NK-92 treated with Interleukin-12 subunit alpha and Interleukin-12 subunit beta, amount 100 ng/mL, for 24 hours (cell line): ENCODE measurements at places on chromosomes 5 and 9.

- DNase-seq: no peak
These were observed 53.4 kb upstream of the TNFAIP8 start for GRCh38 chr5:119302449-119302848.

GRCh38 chr5:143413958-143414669 lies 10.6 kb upstream of the NR3C1 start:
- no peak for DNase-seq

- DNase-seq: no peak
These were observed at the start of gene ABLIM3 for GRCh38 chr5:149141224-149141956. ABLIM3 (plus strand) TSS chr5:149141493; CDS start chr5:149142096, 603 bp downstream.

DNA sequence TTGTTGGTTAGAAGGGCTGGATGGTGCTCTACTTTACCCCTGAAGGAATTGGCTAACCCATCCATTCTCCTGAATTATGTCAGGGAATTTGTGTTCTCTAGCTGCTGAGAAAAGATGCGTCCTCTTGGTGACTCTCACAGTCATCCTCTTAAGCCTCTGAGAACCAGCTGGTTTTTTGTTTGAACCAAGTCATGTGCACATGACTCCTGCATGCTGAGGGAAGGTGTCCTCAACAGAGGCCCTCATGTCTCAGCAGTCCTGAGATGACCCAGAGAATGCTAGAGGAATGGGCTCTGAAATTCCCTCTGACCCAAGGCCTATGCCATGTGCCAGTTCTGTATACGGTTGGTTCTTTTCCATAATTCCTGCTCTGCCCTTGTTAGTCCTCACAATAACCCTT lies 10.4 kb upstream of the C5orf63 start:
- no peak for DNase-seq

DNA sequence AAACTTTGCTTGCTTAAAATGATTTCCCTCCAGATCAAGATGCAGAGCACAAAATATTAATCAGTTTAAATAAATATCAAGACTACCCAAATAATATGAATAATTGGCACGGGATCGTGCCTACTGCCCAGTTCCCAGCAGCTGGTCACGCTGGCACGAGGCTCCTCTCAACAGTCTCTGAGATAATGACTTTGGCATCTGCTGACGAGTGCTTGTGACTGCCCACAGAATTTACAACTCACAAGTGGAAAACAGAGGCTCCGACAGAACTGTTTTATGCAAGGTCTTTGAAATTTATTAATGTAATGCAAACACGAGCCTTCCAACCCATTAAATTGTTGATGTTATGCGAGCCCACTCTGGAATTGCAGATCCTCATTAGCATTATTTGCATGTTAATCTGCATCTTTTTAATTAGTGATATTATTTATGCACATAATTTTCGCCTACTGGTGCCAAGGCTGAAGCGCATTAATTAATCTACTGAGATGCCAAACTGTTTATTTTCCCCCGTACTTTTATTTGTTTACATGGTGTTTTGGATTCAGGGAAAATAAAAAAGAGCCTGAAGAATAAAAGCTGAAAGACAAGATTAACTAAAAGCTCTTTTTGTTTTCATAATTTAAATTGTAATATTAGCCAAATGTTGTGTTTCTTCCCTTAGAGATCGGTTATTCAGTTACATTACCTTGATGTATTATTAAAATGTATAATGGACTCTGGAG lies 369.3 kb upstream of the IRX1 start:
- no peak for DNase-seq

DNA sequence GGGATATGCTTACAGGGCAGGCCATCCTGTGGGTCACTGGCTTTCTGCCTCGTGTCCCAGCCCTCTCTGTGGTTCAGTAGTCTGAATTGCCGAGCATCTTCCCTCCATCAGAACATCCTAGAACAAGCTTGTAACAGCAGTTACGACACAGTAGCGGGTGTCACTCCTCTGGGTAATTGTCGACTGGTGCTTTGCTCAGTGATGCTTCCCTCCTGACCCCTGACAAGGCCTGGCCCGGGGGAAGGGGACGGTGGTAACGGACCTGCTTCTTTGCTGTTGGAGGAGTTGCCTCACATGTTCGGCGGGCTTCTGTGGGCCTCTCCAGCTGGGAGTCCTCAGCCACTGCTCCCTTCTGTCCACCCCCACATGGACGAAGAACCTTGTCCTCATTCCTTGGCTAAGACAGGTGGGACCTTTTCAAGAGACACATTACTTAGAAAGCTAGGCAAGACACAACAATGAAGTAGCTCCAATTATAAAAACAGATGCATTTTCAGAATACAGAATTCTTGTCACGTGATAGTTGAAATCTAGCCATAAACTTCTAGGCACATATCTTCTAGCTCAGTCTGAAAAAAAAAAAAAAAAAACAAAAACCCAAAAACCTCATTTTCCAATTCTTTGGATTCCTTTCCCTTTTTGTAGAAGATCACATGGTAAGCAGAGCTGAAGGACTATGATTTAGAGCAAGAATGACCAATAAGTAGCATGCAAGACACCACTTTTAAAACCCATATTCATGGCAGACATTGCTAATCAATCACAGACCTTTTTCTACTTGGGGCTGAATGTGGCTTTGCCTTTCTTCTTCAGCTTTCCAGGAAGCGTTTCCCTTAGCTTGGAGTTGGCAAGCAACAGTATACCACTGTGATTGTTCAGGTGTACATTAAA lies 25.0 kb downstream of the HMCN2 start:
- DNase-seq: no peak

- DNase-seq: no peak
These were observed 235.7 kb downstream of the ENC1 start for GRCh38 chr5:74404574-74405508.

- DNase-seq: no peak
These were observed 18.7 kb upstream of the SEMA6A start for GRCh38 chr5:116593340-116593739.

GRCh38 chr5:66241136-66241825 lies 97.2 kb downstream of the SREK1 start:
- no peak for DNase-seq

DNA sequence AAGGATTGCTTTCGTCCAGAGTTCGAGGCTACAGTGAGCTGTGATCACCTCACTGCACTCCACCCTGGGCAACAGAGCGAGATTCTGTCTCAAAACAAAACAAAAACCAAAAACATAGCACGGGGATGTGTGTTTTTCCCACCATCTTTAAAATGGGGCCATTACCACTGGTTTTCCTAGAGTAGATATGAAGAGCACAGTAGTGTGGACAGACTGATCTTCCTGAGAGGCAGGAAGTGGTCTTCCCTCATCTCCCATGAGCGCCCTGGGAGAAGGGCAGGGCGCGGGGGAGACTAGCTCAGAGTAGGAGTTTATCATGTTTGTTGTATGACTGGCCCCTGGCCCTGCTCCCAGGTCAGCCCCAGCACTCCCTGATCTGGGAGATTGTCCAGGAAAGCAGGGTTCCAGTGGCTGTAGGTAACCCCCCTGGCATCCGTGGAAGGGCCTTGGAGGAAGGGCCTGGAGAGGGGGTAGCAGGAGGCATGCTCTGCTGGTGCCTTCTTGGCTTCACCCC lies 2.3 kb downstream of the SUSD3 start:
- DNase-seq: no peak

GRCh38 chr5:72647806-72648205 lies 140.6 kb upstream of the ZNF366 start:
- no peak for DNase-seq

- no peak for DNase-seq
These were observed 226.8 kb upstream of the ATP10B start for GRCh38 chr5:161078793-161079192.

GRCh38 chr9:114878879-114879564 lies 51.4 kb downstream of the TNFSF8 start:
- DNase-seq: no peak

DNA sequence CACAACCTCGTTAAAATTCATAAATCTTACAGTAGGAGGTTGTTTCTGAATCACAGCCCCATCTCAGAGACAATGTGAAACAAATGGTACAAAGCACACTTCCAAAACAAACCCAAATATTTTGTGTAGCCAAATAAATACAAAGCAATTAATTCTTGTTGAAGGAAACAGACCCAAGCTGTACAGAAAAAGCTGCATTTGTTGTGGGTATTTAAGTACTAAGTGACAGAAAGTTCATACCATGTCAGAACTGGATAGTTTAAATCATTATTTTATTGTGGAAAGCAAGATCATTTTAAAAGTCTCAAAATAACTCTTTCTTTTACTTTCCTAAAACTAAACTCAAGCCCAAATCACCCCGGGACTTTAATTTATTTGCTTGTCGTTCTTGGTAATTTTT lies 570.7 kb downstream of the ELAVL2 start:
- DNase-seq: no peak

GRCh38 chr5:14173377-14174229 lies 30.5 kb downstream of the TRIO start:
- no peak for DNase-seq

DNA sequence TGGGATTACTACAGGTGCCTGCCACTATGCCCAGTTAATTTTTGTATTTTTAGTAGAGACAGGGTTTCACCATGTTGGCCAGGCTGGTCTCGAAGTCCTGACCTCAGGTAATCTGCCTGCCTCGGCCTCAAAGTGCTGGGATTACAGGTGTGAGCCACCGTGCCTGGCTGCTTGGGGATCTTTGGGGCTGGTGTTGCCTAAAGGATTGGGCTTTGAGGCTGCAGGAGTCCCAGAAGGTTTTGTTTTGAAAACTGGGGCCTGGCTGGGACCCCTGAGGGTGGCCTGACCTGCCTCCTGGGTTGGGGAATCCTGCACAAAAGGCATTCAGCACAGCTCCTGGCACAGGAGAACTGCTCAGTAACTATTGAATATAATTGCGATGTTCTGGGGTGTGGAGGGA lies 25.1 kb upstream of the SHB start:
- no peak for DNase-seq

- DNase-seq: no peak
These were observed 242.6 kb downstream of the KIAA0825 start for GRCh38 chr5:94375801-94376200.

DNA sequence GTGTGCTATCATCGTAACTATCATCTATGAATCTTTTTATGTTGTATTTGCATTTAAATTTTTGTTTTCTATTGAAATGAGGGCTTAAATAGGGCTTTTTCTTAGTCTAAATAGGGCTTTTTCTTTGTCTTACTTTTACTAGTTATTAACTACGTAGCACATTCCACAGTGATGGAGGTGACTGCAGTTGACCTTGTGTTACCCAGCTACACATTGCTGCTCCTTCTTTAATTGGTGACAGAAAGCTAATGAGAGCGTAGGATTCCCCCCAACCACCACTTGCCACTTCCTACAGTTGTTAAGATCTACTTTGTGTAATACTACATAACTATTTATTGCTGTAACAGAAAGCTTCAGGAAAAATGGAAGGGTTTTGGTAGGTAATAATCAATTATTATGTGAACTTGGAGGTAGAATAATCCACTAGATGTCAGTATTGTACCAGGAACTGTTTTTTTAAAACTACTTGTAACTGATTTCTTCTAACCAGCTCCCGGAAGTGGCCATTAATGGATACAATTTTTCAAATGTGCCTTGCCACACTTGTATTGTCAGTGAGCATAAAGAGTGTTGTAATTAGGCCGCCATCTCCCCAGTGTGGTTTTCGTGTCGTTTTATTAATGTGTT lies 18.0 kb downstream of the MTRR start:
- DNase-seq: no peak

GRCh38 chr5:95770830-95771708 lies 39.9 kb downstream of the RHOBTB3 start:
- no peak for DNase-seq

DNA sequence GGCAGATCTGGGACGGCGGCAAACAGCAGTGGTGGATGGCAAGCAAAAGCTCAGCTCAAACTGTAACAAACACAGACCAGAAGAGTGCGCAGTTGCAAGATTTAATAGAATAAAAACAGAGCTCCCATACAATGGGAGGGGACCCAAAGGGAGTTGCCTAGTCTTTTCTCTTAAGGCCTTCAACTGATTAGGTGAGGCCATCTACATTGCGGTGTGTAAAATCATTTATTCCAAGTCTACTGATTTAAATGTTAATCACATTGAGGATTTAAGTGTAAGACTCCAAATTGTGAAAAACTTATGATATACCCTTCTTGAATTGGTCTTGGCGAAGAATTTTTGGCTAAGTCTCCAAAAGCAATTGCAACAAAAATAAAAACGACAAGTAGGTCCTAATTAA lies 21.6 kb upstream of the C1QTNF3 start:
- DNase-seq: no peak

- DNase-seq: no peak
These were observed 42.3 kb downstream of the ZFAND5 start for GRCh38 chr9:72322678-72323077.

DNA sequence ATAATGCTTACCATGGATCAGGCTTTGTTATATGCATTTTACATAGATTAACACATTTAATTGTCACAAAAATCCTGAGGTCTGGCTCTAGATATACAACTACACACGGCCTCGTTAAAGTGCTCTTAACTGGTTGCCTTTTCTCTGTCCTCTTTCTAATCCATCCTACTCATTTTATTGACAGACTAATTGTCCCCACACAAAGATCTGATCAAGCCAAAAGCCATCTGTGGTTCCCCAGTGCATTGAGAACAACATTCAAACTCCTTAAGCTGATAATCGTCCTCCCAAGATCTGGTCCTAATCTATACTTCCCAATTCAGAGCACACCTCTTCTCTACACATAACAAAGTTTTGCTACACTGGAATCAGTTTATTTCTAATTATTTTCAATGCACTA lies 23.9 kb upstream of the PPP2R2B start:
- DNase-seq: no peak

DNA sequence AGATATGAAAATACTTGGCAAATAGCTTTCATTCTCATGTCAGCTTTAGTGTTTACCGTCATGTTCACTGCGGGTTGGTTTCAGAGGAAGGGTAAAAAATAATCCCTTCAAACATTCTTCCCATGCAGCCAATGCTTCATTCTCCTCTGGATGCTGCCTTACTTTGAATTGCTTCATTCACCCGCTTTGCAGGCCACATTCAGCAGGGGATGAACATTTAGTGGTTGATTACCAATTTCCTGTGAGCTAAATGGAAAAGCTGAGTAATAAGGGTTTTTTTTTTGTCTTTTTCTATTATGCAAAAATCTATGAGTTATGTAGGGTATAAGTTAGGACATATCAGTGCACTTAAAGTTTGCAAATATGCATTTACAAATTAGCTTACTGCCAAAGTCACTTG lies 96.3 kb upstream of the MEF2C start:
- no peak for DNase-seq

- no peak for DNase-seq
These were observed 12.6 kb downstream of the VLDLR start for GRCh38 chr9:2634153-2634552.

- DNase-seq: no peak
These were observed 128.5 kb upstream of the LPCAT1 start for GRCh38 chr5:1651971-1652872.

- DNase-seq: no peak
These were observed 484.7 kb downstream of the ELAVL2 start for GRCh38 chr9:23341346-23341745.

GRCh38 chr5:138605254-138605972 lies 30.2 kb upstream of the HSPA9 start:
- no peak for DNase-seq

DNA sequence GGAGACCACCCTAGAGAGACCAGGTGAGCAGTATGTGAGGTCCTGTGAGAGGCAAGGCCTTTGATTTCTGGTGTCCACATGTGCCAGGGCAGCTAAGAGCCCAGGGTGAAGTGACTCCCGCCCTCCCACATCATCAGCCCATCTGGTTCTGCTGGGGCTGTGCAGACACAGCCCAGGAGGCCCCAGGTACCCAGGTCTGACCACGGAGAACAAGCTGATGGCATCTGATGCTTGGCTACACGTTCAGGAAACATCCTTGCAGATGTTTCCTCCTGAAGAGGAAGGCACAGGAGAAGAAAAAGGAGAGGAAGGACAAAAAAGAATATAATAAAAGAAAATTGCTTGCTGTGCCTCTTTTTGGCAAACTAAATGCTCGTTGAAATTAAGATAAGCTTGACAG lies 225.8 kb downstream of the PAX5 start:
- DNase-seq: no peak
